Activated T-cell treated with anti-CD3 and anti-CD28 coated beads, Interleukin-2, amount 50 U/mL, for 72 hours (primary cell): ENCODE measurements at places on chromosomes 11 and 22.

DNA sequence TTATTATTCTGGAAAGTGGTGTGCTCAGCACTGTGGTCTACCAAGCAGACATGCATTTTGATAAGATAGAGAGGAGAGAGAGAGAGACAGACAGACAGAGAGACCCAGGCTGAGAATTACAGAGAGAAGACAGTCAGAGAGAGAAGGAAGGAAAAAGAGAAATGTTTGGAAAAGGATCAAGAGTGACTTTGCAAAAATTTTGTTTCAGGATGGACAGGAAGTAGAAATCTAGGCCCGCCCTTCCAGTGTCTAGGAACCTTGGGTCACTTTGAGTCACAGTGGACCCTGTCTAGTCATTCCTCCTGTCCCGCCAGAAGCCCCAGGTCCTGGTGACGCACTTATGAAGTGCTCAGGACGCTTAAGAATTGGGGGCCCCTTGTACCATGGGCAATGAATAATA is 166.7 kb downstream of the ST3GAL4 start:
- no peak for DNase-seq

GRCh38 chr11:83151274-83151977 is 5.5 kb upstream of the PCF11 start:
- DNase-seq = no peak

DNA sequence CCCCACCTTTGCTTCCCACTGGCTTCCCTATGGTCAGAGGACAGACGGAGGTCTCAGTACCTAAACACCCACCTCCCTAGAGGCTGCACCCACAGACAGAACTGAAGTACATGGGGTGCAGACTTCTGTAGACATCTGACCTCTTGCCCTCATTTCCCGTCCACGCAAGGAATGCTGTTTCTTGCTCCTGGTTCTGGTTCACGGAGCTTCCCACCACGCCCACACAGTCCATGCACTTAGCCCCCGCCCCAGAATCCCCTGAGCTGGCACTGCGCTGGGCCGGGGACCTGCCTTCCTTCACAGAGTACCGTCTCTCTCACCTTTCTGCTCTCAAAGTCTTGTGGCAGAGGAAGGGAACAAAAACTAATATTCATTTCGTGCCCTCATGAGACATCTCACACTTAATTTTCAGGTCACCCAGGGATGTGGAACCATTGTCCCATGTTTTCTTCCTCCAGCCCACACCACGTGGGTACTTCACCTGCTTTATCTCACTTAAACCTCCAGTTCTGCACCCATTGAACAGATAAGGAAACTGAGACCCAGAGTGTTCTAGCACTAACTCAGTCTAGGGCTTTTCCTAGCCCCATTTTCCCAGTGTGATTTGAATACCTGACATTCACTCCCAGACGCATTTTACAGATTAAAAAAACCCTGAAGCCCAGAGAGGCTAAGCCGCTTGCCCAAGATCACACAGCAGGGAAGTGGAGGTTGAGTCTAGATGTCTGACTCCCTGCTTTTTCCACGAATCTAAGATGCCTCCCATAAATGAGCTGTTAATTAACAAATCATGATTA is 5.7 kb downstream of the TMPRSS6 start:
- DNase-seq = no peak

DNA sequence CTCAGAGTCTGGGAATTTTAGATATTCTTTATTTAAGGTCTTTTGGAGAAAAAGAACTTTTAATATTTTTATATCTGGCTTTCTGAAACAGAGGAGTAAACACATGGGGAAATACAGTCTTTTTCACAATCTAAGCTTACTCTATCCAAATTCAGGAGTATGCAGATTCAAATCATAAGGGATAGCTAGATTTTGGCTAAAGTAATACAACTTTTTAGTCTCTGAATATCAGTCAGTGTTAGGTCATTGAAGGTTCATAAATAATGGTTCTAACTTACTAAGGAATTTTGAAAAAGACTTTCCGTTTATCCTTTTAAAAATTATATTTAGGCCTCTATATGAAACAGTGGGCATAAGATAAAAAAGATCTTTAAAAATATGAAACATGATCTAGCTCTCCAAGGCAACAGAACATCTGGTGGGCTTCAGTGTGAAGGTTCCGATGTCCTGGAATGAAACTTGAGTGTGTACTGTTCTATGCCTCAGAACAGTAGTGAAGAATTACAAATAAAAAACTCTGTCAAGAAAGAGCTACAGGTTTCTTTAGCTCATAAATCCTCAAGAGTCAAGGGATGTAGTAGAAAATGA is 165.2 kb upstream of the PDGFD start:
- no peak for DNase-seq

- no peak for DNase-seq
These were observed 3.0 kb downstream of the PRSS23 start for GRCh38 chr11:86803136-86804045.

DNA sequence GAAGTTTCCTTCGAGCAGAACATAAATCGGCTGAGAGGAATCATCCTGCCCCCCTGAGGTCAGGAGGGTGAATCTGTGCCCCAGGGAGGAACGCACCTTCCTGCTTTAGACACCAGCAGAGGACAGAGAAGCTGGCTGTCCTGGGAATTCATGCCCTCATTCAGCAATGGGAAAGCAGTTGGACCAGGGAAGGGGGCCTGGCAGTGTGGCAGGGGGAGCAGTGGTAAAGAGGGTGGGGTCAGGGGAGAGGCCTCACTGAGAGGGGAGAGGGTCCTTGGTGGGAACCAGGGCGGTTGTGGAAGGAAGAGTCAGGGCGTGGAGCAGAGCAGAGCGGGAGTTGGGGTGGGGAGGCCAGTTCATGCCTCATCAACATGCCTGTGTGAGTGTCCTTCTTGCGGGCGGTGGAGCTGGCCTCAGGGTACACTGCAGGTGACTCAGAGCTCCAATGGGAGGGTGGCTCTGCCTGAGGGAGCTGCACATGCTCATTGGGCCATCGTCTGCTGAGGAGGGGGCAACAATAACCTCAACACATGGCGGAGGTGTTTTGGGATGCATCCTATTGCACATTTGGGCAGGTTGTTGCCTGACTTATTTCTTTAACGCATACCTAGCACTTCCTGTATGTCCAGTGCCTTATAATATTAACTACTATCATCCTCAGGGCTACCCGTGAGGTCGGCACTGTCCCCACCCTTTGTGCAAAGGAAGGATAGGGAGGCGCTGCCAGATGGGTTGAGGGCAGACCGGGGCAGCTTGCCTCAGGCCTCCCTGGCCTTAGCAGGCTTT is 23.2 kb downstream of the MED15 start:
- no peak for DNase-seq

- no peak for DNase-seq
These were observed 5.4 kb upstream of the VPS51 start for GRCh38 chr11:65090628-65091027.

GRCh38 chr11:12556155-12556554 is 118.1 kb upstream of the TEAD1 start:
- DNase-seq = no peak

DNA sequence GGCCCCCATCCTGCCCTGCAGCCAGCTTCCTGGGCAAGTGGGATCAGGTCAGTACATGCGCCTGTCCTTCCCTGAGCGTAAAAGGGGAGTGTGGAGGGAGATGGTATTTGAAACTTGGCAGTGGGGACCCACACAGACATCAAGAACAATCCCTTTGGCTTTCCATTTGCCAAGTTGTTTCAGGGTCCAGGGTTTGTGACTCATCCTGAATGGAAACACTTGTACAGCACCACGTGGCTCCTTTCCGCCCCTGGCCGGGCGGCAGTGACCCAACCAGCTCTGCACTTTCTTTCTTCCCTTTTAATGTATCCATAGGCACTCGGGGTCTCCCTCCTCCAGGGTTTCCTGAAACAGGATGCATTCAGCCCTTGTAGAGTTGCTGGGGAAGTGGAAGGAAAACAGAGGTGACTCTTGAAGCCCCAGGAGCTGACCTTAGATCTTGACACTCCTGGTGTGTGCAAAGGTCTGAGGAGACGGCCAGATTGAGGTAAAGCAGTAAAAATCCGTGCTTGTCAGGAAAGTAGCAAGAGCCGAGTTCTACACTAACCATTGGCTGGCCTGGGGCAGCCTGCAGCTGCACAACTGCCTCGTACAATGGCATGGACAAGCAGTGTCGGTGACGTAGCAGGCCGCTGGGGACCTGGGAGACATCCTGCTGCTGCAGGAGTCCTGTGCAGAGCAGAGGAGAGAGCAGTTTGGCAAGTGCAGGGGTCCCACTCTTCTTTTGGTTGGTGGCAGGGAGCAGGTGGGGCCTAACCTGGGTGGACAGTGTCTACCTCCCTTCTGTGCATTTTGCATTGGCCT is 189.8 kb downstream of the SNX19 start:
- DNase-seq = no peak

- DNase-seq = no peak
These were observed 80.1 kb downstream of the SOX6 start for GRCh38 chr11:16276251-16276650.

GRCh38 chr11:75924966-75925784 is 110.2 kb downstream of the UVRAG start:
- no peak for DNase-seq

DNA sequence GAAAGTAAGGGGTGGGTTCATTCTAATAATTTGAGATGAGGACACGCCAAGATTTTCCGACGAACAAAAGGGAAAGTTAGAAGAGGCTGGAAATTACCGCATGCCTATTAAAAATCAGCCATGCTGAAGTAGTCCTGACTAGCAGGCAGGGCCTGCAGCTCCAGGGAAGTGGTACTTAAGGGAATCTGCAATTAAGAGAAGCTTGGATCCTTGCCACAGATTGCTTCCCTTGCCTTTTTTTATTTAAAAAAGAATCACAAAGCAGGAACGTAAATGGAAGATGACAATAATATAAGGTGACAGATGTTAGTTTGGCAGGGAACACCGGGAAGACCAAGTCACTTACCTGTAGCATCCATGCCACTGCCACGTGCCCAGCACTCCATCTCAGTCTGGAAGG is 359.3 kb downstream of the CADM1 start:
- no peak for DNase-seq
